Activated T-cell treated with anti-CD3 and anti-CD28 coated beads for 1 hour (primary cell): ENCODE measurements at places on chromosomes 6 and 20.

- DNase-seq: no peak
These were observed 178.3 kb downstream of the TMEM242 start for GRCh38 chr6:157144859-157145568.

- no peak for DNase-seq
These were observed 112.1 kb downstream of the DLL1 start for GRCh38 chr6:170178561-170179477.

DNA sequence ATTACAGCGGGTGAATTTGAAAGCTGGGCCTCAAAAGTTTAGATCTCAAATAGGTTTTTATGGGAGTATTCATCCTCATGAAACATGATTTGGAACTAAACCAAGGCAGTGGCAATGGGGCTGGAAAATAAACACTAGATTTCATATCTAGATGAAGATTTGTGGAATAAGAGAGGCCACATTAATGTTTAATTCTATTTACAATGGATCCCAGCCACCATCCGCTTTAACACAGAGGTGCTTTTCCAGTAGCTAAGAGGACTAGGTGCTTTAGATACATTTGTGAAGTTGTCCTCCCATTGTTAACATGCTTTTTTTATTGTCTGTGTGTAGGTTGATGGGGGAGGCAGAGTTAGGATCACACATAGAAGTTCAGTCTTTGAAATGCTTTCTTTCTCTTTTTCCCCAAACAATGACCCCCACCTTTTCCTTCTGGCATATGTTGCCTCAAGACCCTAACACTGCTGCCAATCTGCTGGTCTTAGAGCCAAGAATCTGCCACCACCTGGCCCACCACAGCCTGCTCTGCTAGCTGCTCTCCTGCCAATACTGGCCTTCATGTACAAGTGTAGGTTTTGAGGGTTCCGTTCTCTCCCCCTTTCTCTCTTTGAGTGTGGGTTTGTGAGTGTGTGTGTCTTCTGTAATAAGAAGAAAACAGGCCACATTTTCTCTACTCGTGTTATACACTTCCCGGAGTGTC lies 27.8 kb upstream of the GFRAL start:
- no peak for DNase-seq

- DNase-seq: no peak
These were observed 21.7 kb downstream of the MYB start for GRCh38 chr6:135202836-135203235.

GRCh38 chr6:160060221-160060620 lies 61.4 kb upstream of the SLC22A1 start:
- DNase-seq: no peak

DNA sequence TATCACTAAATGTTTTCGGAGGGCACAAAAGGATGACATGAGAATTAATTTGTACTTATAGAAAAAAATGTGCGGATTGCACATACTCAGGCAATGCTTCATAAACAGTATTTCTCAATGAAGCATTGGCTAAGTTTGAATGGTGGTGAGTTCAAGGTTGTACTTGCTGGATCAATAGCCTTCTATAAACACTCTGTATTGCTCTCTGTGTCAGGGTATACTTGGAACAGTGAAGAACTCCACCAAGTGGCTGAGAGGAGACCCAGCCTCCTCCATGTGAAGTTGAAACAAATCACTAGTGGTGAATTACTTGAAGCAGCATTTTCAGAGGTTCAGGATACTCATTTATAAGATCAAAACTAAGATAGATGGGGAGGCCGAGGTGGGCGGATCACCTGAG lies 360.6 kb downstream of the RIMS1 start:
- DNase-seq: no peak

- no peak for DNase-seq
These were observed 5.5 kb upstream of the DAAM2 start for GRCh38 chr6:39786649-39787048.

DNA sequence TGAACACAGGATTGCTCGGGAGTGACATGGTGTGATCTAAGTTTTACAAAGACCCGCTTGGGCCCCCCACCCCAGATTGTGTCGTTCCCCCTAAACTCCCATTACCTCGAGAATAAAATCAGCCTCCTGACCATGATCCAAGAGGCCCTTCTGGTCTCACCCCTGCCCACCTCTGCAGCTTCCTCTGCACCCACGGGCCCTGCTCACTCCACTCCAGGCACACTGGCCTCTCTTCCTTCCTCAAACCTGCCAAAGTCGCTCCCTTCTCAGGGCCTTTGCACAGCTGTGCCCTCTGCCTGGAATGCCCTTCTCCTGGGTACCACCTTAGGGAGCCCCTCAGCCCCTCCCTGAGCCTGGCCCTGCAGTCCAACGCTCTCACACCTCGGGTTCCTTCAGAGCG lies 17.9 kb downstream of the TGM2 start:
- DNase-seq: no peak

DNA sequence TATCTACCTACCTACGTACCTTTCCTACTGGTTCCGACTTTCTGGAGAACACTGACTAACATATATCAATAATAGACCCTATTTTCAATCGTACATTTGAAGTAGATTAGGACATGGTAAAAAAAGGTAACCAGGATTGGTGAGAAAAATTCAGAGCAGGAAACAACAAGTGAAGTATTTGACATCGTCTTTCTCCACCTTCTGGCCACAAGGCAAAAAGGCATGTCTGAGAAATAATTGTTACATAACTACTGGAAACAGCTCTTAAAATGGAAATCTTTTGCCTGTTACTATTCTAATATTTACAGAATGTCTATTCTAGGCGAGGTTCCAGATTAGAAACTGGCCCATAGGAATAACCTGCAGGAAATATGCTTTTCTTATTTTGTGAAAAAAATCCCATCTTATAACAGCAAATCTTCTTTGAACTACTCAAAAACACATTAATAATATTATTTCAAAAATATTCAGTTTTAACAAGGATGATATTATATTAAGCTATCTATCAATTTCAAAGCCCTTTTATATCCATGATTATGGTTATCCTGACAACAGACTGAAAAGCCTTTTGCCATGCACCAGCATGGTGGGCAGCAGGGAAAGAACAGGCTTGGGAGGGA lies 80.8 kb downstream of the RCAN2 start:
- no peak for DNase-seq

DNA sequence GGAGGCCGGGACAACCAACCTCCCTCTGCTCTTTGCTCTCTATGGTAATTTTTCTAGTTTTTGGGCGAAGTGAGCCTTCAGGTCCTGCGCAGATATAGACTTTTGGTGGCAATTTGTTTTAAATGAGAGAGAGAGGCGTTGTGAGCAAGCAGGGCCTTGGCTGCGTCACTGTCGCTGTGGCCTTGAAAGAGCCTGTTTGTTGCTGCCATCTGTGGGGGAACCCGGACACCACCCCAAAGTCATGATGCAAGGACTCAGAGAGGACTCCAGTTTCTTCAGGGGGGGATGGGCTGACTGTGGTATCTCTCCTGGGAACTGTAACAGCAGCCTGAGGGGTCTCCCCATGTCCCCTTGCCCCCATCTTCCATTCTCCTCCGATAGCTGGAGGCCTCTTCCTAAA lies 462.7 kb upstream of the SULF2 start:
- no peak for DNase-seq

GRCh38 chr6:152859225-152859624 lies 108.6 kb downstream of the VIP start:
- DNase-seq: no peak

- peak; percentile 46 for DNase-seq
These were observed 2.9 kb upstream of the RAB22A start for GRCh38 chr20:58306421-58307261.

DNA sequence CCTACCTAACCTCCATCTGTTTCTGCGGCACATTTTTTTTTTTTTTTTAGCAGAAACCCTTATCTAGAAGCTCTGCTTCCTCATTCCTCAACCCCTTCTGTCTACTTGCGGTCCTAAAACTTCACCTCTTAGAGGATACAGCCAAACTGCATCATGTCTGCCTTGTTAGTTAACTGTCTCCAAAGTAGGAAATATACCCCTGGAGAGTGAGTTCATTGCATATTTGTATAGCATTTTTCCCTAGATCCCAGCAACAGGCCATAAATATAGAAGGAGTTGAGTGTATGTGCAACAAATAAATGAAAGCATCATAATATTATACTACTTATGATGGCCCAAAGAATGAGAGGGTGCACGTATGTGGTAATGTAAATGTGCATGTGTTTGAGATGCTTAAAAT lies 1288.6 kb upstream of the GJE1 start:
- DNase-seq: no peak

DNA sequence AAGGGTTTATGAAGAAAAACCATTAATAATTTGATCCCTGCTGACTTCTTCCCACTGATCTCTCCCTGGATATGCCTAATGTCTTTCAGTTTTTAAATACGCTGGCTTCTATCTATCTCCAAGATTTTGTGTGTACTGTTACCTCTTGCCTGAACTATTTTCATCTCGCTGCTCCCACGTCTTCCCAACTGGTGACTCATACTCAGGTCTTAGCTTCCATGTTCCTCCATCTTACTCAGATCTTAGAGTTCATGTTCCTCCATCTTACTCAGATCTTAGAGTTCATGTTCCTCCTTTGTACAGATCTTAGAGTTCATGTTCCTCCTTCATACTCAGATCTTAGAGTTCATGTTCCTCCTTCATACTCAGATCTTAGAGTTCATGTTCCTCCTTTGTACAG lies 21.6 kb downstream of the GPR6 start:
- no peak for DNase-seq

- no peak for DNase-seq
These were observed 14.8 kb downstream of the MTCH1 start for GRCh38 chr6:36970892-36971842.

DNA sequence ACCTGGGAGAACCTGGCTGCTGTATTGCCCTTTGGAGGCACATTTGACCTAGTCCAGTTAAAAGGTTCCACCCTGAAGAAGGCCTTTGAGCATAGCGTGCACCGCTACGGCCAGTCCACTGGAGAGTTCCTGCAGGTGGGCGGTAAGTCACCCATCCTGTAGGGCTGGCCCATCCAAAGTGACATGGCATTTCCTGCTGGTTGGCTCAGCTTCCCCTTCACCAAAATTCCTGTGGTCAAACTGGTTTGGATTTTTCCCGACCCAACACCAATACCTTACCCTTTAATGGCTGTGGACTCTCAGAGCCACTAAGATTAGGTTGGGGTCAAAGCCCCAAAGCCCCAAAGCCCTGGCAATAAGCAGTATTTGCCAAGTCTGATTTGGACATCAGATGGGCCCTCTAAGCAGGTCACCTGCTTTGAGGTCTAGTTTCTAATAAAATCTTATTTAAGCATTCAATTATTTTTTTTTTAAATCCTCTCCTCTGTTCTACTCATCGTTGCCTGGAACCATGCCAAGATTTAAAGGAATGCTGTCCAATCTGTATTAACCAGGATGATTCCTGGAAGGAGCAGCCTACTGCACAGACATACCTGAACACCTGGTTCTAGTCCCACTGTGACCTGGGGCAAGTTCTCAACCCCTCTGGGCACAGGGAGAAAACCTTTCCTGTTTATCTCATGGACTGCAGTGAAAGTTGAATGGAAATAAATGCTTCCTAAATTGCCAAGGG lies 40.8 kb downstream of the NT5E start:
- DNase-seq: no peak

- no peak for DNase-seq
These were observed 46.6 kb downstream of the ZMYND8 start for GRCh38 chr20:47309806-47310426.

DNA sequence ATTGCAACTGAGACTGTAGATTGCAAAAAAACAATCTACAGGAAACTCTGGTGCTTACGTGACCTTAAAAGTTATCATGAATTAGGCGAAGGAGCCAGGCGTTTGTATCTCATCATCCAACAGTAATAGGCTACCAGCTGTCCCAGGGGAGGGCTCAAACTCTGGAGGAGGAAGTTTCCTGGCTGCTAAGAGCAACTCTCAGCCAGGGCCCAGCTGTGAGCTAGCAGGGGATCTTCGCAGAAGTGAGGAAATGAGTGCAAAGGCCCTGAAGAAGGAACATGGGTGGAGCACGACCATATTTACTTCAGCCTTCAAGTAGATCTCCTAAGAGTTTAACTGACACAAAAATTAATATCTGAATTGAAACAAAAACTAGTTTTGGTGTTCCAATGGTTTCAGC lies 686.9 kb upstream of the MAP3K7 start:
- DNase-seq: no peak

DNA sequence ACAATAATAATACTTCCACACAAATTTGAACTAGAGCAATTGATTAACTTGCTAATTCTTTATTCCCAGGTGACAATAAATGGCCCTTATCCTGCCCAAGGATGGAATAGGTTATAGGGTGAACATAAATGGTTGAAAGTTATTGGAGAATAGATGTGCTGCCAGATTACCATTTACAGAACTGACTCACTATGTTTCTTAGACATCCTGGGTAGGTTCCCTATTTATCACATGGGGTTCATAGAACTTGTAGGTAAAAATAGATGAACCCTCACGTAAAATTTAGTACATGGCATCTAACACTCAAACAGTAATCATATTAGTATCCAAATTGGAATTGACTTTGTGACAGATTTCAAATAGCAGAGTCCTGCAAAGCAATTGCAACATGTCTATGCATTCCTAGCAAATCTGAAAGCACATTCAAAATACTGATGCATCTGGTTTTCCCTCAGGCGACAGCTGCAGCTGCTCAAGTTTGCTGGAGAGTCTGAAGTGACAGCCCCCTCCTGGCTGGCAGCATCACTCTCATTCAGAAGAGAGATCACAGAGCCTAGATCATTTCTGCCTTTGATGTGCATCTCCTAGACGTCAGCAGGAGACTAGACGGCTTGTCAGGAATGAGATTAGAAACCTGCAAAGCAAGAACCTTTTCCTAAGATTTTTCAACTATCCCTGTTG lies 80.2 kb upstream of the RNF217 start:
- DNase-seq: no peak

DNA sequence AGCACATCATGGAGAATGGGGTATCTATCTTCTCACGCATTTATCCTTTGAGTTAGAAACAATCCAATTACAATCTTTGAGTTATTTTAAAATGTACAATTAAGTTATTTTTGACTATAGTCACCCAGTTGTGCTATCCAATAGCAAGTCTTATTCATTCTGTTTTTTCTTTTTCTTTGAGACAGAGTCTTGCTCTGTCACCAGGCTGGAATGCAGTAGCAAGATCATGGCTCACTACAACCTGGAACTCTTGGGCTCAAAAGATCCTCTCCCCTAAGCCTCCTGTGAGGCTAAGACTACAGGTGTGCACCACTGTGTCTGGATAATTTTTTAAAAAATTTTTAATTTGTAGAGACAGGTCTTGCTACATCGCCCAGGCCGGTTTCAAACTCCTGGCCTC lies 201.5 kb upstream of the ZNF217 start:
- DNase-seq: no peak

GRCh38 chr20:17969278-17969883 lies 563 bp downstream of the MGME1 start:
- DNase-seq: no peak

DNA sequence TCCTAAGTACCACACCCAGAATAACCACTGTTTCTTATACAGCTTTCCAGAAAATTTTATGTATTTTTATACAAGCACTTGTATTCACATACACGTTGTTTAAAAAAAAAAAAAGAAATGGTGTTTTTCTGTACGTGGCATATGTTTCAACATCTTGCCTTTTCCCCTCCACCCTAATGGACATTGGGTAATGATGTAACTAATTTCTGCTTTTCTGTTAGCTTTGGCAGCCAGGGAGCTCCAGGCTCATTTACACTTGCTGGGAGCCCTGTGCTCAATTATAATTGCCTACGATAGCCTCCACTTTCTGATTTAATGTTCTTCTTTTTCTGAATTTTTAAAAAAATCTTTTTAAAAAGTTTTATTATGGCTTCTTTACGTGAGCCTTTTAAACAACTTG lies 352.4 kb downstream of the UTRN start:
- DNase-seq: no peak
